Stimulated activated CD4-positive, alpha-beta T cell treated with anti-CD3 and anti-CD28 coated beads, TNF-alpha, amount 100 ng/mL, for 48 hours (primary cell): ENCODE measurements at places on chromosomes 12 and 14.

DNA sequence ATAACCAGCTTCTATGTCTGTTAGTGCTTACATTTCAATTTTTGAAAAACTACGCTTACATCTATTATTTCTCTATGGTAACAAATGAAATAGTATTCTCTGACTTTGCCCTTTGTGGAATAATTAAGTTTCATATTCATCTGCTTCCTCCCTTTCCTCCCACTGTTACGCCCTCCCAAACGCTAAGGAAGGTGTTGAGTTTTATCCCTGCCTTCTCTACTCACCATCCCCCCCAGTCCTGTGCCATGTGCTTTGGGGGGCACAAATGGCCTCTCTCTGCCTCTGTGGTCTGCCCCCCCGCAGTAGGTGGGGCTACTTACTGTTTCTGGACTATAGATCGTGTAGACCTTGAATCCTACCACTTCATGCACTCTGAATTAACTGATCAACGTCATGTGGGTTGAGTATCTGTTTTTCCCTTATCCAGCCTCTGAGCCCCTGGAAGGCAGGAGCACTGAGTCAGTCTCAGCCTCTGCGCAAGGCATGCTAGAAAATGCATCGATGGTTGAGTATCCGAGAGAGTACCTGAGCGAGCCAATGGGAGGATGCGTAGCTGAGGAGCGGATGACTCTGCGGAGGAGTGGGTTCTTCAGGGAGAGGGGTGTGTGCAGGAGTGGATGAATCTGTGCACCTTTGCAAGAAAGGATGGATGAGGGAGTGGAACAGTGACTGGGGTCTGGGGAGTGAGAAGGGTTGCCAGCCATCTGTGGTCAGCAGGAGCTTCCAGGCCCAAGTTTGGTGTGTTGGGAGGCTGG is 114.5 kb upstream of the RTL1 start:
- no peak for DNase-seq

- DNase-seq: no peak
Measured at GRCh38 chr14:60356386-60356785, 107.4 kb downstream of the PPM1A start.

DNA sequence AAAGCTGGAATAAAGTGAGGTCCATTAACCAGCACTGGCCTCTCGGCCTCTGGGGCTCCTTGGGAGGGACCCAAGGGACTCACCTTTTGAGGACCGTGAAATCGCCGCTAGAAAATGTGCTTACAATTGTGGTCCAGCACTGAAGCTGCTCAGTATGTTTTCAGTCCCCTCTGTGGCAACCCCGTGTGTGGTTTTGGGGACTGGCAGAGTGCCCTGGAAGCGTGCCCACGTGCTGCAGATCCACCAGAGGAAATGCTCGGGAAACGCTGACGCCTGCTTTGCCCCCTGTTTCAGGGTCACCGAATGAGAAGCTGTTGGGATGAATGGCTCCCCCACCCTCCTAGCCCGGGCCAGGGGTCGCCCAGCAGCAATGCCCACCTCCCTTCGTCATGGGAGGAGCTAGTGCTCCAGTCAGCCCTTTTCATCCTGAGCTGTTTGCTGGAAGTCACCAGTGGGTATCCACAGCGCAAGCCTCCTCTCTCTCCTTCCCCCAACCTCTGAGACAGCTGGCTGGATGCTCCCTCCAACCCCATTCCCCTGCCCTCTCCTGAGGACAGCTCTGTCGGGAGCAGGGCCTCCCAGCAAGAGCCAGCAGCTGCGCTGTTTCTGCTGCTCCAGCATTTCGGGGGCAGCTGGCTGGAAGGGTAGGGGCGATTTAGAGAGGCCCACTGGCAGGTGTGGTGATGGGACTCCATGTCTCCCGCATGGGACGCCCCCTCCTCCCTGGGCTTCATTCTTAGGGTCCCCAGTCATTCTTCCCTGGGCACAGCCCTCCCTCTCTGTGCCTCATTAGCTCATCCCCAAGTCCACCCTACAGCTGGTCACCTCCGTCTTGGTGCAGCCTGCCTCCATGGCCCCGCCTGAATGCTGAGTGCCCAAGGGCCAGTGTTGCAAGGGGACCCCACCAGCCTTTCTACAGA is 33.2 kb upstream of the PPP1R13B start:
- DNase-seq: no peak

DNA sequence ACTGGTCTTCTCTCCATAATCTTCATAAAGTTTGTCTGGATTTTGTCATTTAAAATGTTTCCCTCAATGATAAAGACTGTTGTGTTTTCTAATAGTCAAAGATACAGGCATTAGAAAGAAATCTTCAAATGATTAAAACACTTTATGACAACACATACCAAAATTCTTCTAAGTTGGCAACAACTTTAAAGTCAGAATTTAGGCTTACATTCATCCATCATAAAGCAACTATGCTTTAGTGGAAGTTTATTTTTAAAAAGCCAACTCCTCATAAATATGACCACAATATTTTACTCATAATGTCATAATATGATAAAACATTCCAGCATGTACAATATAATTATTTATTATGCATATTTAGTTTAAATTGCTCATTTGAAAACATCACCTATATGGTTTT is 17.2 kb upstream of the CCER1 start:
- no peak for DNase-seq
